EH (cell line): ENCODE measurements at places on chromosomes 6 and 20.

- peak; percentile 87 for DNase-seq
Observed at GRCh38 chr6:111263837-111264236, 176.5 kb downstream of the SLC16A10 start.

DNA sequence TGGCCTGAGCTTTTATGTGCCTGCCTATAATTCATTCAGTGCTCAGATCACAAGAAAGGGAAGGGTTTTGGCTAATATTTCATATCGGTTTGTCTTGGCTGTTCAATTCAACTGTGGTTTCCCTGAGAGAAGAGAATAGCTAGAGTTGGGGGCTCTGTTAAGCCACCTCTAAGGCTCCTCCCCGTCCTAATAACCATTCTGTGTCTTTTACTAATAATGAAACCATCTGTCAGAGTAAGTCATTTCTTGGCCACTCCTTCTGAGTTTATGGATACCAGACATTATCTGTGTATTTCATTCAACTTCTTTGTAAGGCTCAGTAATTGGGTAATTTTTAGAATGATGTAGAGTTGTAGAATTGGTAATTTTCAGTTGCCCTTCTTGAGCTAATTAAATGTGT is 5.2 kb downstream of the STX11 start:
- no peak for DNase-seq

DNA sequence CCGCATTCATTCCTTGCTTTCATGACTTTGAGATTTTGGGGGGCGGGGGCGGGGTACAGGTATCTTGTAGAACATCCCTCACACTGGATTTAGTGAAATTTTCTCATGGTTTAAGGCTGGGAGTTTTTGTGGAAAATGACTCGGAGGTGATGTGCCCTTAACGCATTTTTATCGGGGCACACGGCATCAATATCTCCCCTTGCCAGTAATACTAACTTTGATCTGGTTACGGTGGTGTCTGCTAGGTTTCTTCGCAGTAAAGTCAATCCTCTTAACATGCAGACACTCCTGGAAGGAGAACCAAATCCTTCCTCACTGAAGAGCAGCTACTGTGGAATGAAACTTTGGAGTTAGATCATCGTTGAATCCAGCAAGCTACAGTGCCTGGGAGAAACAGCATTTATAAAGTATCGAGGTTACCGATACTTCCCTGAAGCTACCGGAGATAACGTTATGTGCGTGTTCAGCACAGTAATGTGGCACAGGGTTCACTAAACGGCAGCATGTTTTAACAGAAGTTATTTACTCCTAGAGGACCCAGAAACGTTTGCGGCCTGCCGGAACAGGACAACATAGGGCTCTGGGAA is 1.2 kb upstream of the DYNLRB1 start:
- DNase-seq: peak; percentile 28

GRCh38 chr20:48691523-48691922 is 136.3 kb downstream of the PREX1 start:
- DNase-seq: no peak

DNA sequence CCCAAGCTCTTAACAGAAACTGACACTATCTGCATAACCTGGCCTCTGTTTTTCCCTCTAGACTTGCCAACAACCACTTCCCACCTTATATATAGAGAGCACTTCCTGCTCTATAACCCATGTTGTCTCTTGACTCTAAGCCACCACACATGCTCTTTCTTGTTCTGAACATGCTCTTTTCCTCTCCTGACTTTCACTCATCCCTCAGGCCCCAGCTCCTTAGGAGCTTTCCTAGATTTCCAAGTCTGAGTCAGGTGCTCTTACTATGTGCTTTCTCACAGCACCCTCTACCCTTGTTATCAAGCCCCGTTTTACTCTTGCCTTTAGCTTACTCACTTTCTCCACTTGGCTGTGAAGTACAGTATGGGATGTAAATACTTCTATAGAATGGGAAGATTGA is 143.9 kb upstream of the EYA4 start:
- no peak for DNase-seq

- no peak for DNase-seq
Observed at GRCh38 chr20:20712004-20712473, 405 bp downstream of the RALGAPA2 start.

DNA sequence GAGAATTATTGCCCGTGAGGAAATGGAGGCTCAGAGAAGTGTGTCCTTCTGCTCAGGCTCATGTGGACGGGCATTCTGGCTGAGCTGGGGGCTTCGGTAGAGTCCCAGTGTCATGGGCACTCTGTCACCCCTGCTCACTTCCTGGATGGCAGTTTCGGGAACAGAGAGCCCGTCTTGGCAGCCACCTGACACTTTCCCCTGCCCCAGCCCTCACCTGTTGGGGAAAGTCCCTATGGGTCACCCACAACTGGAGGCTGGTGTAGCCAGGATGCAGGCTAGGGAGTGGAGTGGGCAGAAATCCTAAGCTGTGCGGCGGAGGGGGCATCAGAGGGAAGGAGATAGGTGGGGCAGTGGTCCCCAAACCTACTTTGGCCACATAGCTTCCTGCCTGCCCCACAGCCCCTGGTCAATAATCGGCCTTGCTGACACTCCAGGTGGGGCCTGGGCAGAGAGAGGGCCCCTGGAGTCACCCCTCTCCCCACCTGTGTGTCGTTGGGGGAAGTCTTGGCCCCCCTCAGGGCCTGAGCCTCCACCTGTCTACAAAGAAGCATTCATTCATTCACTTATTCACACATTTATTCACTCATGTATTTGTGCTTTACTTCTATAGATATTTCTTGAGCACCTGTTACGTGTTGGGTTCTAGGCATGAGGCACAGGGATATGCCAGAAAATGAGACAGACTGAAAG is 40.5 kb downstream of the SNAI1 start:
- no peak for DNase-seq

DNA sequence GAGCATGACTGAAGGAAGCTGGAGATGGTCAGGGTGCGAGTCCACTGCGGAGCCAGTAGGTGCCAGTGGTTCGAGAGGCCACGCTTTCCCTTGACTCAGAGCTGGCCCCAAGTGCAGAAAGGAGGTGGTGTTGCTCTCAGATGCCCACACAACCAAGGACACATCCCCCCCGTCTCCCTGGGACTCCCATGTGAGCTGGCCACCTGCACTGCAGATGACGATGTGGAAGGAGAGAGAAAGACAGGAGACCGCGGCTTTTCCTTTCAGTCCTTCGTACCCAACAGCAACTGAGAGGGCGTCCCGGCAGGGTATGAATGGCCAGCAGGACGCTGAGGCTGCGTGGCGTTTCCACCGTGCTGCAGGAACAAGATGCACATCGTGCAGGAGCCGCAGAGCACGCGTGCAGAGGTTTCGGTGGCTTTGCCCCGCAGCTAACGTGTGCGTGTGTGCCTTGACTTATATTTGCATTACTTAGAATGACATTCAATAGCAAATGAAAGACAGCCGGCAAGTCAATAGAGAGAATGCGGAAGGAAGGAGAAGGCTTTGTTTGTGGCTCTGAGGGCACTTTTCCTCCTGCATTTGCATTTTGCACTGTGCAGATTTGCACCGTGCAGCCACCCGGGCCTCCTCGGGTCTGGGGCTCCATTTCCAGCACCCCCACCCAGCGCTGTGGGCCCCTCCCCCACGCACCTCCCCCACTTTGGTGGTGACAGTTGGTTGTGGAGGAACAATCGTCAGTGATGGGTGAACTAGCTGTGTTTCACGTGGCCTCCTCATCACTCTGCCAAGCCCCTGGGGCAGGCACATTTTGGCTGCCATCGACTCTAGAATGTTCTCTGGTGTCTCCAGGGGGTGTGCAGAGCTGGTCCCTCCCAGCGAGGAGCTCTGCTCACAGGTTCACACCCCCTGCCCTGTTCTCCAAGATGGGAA is 26.4 kb upstream of the BHLHE23 start:
- DNase-seq: no peak

DNA sequence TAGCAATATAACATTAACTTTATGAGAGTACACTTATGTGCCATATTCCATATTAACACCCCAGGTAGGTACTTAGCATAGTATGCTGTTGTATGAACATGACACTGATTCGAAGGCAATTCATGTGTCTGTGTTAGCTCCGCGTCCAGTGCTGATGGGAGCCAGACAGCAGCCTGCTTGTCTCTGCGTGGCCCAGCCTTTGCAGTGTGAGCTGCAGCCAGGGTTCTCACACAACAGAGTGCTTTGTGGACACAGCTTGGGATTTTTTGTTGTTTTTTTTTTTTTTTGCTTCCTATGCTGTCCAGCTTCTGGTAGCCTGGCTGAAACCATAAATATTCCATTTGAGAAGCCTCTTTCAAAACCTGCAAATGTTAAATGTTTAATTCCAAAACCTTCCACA is 350.9 kb downstream of the SMOC2 start:
- no peak for DNase-seq

- DNase-seq: peak; percentile 48
Observed at GRCh38 chr6:35552285-35552917, 39.7 kb upstream of the TULP1 start.

DNA sequence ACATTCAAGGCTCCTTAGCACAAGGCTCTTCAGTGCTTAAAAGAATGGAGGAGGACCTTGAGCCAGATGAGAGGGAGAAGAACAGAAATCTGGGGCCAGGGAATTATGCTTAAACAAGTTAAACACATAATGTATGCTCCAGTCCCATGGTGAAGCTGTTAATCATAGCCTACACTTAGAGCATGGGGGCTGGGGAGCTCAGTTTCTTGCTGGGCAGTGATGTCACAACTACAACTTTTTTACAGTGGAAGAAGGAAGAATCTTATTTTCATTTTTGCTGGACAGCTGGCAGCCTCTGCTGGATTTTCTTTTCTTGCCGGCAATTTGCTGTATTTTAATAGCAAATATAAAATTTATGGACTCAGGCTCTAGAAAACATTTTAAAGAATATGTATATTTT is 432.5 kb downstream of the CD109 start:
- peak; percentile 23 for DNase-seq

DNA sequence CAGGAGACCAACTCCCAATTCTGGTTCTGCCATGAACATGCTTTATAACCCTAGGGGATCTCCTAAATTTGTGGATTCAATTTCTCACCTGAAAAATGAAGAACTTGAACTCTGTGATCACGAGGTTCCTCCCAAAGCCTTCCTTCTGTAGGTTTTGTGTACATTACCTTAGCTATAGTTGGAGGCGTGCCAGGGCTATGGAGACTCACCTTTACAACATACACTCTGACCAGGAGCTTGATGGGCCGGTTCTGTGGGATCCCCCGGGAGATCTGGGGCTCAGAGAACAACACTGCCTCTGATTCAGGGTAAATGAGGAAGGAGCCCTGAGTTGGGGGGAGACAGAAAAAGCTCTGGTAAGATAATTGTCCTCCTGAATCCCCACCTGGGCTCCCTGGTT is 34.1 kb downstream of the ERGIC3 start:
- DNase-seq: no peak

GRCh38 chr20:48278961-48279481 is 493.7 kb upstream of the SULF2 start:
- no peak for DNase-seq

- no peak for DNase-seq
Observed at GRCh38 chr6:11065436-11066202, 21.5 kb upstream of the ELOVL2 start.

- no peak for DNase-seq
Observed at GRCh38 chr20:25079171-25079570, 2.8 kb downstream of the VSX1 start.

DNA sequence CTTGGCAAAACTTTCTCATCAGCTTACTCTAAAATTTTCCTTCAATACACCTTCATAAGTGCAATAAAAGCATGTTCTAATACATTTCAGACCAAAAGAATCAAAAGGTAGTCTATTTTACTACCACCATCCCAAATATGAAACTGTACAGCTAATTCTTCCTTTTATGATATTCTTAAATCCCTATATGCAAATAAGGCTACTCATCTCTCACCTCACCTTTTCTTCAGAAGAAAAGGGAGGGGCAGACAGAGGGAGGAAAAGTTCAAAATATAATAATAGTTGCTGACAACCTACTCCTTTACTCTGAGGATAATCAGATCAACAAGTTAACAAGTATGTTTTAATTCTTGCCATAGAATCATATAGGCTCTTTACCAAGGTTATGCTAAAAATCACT is 7.4 kb downstream of the C6orf120 start:
- no peak for DNase-seq

DNA sequence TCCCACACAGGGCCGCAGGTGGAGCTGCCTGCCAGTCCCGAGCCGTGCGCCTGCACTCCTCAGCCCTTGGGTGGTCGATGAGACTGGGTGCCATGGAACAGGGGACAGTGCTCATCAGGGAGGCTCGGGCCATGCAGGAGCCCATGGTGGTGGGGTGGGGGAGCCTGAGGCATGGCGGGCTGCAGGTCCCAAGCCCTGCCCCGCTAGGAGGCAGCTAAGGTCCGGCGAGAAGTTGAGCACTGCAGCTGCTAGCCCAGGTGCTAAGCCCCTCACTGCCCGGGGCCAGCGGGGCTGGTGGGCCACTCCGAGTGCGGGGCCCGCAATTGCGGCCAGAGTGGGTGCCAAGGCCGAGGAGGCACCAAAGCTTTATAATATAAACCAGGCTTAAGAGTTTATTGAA is 479.7 kb downstream of the MMUT start:
- DNase-seq: no peak

DNA sequence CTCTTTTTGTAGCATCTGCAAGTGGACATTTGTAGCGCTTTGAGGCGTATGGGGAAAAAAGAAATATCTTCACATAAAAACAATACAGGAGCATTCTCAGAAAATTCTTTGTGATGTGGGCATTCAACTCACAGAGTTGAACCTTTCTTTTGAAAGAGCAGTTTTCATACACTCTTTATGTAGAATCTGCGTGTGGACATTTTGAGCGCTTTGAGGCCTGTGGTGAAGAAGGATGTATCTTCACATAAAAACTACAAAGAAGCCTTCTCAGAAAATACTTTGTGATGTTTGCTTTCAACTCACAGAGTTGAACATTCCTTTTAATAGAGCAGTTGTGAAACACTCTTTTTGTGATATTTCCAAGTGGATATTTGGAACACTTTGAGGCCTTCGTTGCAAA is 598.4 kb upstream of the ZNF337 start:
- no peak for DNase-seq

DNA sequence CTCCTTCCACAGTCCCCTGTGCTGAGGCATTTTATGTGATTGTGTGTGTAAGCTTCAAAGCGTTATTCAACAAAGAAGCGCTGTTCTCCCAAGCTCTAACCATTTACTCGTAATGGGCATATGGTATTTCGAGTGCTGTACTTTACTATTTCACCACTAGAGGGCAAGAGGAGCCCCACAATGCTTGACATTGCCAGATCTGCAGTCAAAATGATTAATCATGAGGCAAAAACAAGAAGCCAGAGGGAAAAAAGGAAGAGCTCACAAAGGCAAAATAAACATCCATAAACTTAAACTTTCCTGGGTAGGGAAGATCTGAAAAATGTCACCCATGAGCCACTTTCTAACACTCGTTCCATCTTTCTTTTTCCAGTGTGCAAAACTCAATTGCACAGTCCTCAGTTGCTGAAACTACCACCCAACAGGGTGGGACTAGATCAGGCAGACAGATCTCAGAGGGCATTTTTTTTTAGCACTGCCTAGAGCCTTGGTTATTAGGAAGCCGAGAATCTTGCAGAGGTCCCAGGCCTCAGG is 215.0 kb upstream of the PLCB4 start:
- DNase-seq: peak; percentile 88

- DNase-seq: peak; percentile 77
Observed at GRCh38 chr6:90296341-90297114, at the start of gene BACH2. Gene BACH2 (minus strand): TSS chr6:90296843. CDS start chr6:90008844, 287,999 bp downstream.
